ENCODE measurements at places on chromosomes 12 and 14.

- no peak for DNase-seq
Observed at GRCh38 chr12:52418576-52419110, 12.5 kb upstream of the KRT82 start.

DNA sequence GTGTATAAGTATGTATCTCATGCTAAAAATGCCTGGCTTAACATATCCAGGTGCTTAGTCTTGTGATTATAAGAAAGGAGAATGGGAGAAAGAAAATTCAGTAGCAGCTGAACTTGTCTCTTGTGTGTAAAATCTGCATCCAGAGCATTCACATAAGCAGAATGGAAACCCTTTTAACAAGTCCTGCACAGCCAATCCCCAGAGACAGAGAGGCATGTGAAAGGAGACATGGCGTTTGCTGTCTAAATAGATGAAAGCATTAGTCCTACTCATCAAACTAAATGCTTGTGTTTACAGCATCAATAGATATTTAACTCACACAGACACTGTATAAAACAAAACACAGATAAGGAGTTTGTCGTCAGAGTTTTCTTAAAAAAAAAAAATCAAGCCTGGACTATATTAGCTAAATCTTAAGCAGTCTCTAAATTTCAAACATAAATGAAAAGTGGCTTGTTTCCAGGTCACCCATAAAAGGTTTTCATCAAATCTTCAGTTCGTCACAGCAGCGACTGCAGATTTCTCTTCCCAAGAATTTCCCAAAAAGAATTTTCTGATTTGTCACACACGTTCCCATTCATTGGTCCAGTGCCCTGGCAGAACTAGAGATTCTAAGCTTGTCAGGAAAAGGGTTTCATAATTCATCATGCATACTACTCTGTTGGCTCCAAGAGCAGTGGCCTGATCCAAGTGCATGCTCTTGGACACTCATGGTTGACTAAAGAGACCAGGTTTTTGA, 249.2 kb downstream of the BTG1 start:
- DNase-seq = no peak

DNA sequence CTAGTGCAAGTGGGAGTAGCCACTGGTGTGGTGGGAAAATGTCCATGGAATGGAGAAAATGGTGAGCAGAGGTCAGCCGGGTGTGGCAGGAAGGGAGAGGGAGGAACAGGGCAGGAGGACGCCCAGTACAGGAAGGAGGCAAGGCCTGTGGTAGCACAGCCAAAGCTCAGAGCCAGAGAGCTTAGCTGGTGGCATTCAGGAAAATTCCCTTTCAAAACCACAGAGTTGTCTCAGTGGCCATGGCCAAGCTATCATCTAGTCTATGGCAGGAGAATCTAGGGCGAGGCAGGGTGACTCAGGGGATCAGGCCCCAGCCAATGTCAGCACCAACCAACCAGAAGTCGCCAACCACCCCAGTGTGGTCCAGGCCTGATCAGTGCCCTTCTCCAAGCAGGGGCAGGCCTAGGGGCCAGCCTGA, 67.7 kb upstream of the DDX11 start:
- no peak for DNase-seq

DNA sequence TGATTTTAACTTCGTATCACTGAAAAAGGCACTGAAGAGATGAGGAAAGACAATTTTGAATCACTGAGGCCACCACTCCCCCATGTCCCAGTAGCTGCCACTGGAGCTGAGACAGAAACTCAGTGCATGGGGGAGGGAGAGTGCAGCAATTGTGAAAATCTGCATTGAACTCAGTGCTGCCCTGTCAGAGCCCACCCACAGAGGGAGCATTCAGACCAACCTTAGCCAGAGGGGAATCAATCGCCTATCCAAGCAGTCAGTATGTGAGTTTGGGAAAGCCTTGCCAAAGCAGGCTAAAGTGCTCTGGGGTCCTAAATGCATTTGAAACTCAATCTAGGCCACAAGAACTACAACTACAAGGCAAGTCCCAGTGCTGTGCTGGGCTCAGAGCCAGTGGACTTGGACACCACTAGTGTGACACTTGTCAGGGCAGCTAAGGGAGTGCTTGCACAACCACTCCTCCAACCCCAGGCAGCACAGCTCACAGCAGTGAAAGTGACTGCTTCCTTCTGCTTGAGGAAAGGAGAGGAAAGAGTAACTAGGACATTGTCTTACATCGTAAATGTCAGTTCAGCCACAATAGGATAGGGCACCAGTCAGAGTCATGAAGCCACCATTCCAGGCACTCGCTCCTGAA, 13.3 kb downstream of the RNASE3 start:
- no peak for DNase-seq

DNA sequence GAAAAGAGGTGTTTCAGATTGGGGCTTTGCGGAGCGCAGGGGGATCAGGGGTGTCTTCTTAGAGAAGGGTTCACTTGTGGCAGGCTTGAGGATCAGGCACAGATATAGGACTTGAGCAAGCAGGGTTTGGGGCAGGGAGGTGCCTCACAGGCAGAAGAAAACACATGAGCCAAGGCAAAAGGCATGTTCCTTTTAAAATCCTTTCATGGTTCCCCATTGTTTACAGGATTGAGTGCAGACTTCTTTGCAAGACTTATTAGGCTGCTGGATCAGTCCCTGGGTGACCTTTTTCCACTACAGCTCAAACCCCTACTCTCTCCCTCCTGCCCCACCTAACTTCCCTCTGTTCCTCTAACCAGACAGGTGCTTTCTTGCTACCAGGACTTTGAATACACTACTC, 19.7 kb downstream of the HSPB8 start:
- DNase-seq = no peak

DNA sequence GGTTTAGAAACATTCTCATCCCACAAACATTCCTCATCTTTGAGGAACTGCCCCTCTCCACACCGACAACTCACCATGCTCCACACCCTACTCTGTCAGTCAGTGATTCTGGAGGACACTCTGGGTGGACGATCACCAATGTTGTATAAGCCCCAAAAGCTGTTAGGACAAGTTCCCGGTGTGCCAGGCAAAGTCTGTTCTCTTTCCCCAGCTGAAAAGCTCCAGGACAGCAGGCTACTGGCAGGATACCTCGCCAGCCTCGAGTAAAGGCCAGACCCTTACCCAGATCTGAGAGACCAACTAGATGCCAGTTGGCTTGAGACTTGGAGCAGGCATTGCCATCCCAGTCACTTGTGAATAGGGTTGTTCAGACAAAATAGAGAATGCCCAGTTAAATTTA, 12.0 kb downstream of the KRT5 start:
- DNase-seq = no peak

DNA sequence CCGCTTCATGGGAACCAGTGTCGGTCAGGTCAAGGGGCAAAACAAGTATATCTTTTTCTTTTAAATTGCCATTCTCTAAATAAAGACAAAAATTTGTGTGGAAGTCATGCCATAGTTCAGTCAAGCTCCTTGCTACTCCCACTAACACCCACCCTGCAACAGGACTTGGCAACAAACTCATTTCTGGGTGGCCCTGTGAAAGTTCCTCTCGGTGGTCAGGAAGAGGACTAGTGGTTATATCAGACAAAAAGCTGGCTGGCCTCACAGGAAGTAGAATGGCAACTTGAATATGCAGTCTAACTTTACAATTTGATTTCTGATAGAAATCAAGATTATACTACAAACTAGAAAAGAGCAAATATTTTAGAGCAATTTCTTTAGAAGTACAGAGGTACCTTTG, 11.2 kb downstream of the DHRS7 start:
- no peak for DNase-seq

- DNase-seq = no peak
Observed at GRCh38 chr14:52895000-52895399, 55.9 kb downstream of the FERMT2 start.

- DNase-seq = no peak
Observed at GRCh38 chr12:122081697-122082221, 3.2 kb downstream of the MLXIP start.

DNA sequence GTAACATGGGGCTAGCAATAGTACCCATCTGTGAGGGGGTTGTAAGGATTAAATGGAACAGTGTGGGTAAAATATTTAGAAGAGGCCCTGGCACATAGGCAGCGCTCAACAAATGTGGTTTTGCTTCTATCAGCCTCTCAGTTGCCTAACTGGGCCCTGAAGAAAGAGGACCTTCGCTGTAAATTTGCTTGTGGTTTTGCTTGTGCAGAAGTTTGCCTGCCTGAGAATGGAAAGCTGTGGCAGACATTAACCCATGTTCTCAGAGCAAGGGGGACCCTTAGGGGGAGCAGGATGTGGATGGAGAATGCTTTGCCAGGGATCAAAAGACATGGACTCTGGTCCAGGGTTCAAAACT, 160.1 kb downstream of the BRMS1L start:
- no peak for DNase-seq

- no peak for DNase-seq
Observed at GRCh38 chr14:95294834-95295599, 24.7 kb downstream of the CLMN start.

GRCh38 chr14:95132760-95133159, 24.6 kb downstream of the DICER1 start:
- DNase-seq = no peak

- no peak for DNase-seq
Observed at GRCh38 chr12:113472191-113473121, 785 bp upstream of the LHX5 start.

GRCh38 chr12:112165624-112166023, 40.3 kb downstream of the TRAFD1 start:
- no peak for DNase-seq

DNA sequence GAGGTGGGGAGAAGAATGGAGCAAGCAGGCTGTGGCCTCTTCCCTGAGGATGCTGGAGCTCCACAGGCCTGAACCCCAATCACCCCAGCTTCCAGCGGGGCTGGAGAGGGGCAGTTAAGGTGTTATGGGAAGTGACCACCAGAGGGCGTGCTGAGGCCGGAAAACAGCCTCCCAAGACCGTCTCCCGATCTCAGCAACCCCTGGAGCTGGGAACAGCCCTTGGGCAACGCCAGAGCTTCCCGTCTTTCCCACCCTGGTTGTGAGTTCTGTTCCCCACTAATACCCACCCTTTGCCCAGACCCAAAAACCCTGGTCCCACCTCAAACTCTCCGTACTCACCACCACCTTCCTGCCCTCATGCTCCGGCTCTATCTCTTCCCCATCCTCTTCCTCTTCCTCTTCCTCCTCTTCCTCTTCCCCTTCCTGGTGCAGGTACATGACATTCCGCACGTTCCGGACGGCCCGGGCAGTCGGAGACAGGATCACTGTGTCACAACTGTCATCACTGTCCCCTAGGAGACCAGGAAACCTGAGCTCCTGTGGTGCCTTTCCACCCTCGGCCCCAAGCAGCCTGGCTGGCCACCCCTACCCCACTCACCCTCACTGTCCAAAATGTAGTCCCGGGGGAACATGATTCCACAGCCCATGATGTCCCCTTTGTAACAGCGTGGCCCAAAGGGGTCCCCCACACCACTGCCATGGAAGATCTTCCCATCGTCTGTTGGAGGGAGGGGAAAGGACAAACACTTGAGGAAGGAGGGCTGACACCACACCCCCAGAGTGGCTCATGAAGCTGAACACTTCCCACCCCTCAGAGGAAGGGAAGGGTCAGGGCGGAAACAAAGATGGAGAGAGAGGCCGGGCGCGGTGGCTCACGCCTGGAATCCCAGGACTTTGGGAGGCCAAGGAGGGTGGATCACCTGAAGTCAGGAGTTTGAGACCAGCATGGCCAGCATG, 12.9 kb downstream of the SPRYD3 start:
- peak; percentile 40 for DNase-seq

DNA sequence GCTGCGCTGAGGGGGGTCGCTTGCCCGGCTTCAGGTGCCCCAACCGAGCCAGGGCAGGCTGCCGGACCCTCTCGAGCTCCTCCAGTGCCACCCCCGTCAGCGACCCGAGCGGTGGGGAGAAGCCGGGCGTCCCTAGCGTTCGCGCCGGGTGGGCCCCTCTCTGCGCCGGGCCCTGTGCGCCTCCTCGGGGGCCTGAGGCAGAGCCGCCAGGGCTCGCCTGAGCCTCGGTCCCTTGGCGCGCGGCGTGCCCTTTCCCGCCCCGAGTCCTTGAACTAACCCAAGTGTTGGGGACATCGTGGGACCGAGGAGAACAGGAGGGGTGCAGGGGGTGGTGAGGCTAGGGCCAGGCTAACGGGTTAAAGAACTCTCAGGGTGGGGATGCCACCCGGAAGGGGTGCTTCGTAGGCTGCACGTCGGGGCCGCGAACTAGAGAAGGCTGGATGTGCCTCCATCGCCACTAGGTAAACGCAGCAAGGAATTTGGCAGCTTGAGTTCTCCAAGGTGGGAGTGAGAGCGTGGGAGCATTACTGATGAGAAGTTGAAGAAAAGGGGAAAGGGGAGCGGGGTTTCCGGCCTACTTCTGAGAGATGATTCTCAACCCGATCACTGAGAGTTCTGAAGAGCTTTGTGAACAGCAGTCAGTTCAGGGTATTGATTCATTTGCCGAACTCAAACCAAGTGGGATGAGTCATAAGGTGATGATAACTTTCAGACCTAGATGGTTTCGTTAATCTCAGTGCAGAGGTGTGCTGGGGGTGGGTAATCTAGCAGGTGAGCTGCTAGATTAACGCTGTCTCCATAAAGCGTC, 618 bp downstream of the RNF34 start:
- DNase-seq = peak; percentile 50

DNA sequence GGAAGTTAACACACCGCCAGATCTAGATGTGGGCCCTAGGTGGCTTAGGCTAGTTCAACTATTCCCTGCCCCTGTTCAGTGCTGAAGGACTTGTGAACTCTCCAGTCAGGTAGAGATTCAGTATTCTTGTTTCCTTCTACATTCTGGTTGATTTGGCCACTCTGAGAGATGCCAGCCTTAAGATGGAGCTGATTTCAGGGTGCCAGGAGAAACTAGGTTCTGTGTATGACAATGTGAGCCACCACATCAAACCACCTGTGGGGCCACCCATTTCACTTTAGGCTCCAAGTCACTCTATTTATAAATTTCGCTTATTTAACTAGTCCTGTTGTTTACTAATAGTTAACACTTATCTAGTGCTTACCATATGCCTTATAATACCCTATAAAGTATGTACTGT, 26.0 kb downstream of the FRMD6 start:
- no peak for DNase-seq

DNA sequence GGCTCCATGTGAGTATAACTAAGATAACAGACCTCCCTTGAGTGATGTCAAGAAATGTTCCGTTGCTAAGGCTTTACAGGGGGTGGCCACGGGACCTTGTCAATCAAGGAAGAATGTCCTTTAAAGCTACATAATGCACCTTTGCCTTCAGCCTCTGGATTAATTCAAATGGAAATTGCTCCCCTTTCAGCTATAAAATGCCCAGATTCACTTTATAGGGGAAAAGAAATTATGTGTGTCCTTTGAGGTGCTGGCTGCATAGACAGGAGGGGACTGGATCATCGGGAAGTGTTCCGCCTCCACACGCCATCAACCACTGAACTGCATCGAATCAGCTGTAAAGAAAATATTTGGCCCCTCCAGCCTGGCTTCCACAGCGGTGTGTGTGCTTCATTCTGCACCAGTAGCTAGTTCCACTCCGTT, 415.4 kb downstream of the DPF3 start:
- no peak for DNase-seq

DNA sequence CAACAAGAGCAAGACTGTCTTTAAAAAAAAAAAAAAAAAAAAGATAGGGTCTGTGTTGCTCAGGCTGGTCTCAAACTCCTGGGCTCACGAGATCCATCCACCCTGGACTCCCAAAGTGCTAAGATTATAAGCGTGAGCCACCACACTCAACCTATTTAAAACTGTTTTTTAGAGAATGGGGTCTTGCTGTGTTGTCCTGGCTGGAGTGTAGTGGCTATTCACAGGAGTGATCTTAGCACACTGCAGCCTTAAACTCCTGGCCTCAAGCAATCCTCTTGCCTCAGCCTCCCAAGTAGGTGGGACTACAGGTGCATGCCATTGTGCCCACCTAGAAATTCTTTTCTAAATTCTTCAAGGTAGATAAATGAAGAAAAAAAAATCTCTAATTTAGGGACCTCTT, 7.6 kb downstream of the COQ10A start:
- no peak for DNase-seq

Data from stimulated activated CD4-positive, alpha-beta T cell treated with anti-CD3 and anti-CD28 coated beads, Interleukin-12 subunit alpha, Interleukin-12 subunit beta, amount 100 ng/mL, for 48 hours (primary cell).